ENCODE measurements at places on chromosomes 4 and X. TPM values are rescaled to one million over a fixed set of nuclear protein-coding genes. Genes with fewer than 3 reads are reported as not detected.

FAM47E gene
- not detected for total RNA-seq

IQCM gene
- total RNA-seq, result not detected

LARP1B gene
- total RNA-seq, result 19.7 TPM

ZNF827 gene
- 6.5 TPM for total RNA-seq

CXCL11 gene
- 0.44 TPM for total RNA-seq

CDK16 gene
- total RNA-seq, result 84.1 TPM

XAGE1A gene
- not detected for total RNA-seq

SPANXN2 gene
- total RNA-seq, result not detected

DMRTC1B gene
- not detected for total RNA-seq

Data from foreskin keratinocyte (primary cell).